ENCODE measurements at places on chromosomes 2 and 18.

DNA sequence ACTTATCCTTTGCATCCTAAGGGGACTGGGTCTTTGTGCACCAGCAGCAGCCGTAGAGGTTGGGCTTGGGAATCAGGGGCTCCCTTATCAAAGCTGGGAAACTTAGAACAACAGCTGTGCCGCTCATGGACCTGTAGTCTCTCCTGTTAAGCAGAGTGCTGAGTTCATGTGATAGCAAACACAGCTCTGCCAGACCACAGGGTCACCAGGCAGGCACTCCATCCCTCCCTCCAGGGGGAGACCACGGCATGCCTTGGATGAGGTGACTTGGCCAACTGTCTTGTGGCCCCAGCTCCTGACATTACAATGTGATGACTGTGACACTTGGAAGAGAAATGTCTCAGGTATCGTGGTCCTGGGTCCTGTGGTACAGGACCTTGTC, 60.0 kb downstream of the DGKD start:
- DNase-seq: no peak

GRCh38 chr18:77091366-77091765, 41.2 kb downstream of the MBP start:
- DNase-seq: no peak

GRCh38 chr18:2893056-2893455, 46.2 kb downstream of the EMILIN2 start:
- DNase-seq: no peak

- DNase-seq: peak; percentile 62
Observed at GRCh38 chr2:174846218-174846617, 81.9 kb upstream of the CHRNA1 start.

DNA sequence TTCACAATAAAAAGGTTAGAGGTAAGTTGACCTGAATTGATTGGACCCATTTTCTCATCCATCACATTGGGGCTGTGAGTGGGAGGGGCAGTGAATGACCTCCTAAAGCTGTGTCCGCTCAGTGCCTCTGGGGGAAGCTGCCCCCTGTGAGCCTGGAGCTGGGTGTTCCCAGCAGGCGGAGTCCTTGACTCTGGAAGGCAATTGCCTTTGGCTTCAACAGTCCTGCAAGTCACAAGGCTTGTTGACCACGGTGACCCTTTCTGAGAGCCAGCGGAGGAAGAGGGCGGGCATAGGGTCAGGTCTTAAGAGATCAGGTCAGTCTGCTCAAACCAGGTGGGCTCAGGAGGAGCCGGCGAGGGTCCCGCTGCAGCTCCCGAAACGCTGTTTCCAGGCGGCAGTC, 1.1 kb upstream of the CIDEA start:
- no peak for DNase-seq

GRCh38 chr2:2808551-2809058, 477.5 kb upstream of the MYT1L start:
- DNase-seq: no peak

GRCh38 chr2:195475336-195475735, 181.7 kb upstream of the SLC39A10 start:
- DNase-seq: no peak

GRCh38 chr18:36850527-36851201, 21.7 kb downstream of the KIAA1328 start:
- no peak for DNase-seq

DNA sequence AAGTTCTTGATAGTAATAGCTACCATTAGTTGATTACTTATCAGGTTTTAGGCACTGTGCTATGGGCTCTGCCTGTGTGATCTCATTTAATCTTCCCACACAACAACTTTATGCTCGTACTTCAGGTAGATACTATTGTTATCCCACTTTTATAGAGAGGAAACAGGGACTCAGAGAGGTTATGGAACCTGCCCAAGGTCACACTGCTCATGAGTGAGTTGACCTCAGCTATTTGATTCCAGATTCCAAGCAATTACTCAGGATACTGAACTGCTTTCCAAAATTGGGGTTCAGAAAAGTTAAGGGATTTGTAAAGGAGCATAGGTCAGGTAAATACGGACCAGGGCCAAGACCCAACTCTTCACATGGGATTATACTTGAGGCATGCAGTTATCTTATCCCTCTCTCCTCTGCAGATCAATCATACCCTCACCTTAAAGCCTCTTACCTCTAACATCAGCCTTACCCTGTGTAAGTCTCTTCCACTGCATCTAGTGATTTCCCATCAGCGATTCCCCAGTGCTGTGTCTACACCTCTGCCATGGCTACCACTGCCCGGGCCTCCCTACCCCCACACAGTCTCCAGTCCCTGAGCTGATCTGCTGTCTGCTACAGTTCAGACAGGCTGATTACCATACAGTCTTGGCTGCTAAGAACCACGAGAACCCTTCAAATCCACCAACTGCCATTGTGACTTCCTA, 74.4 kb downstream of the ANTXR1 start:
- no peak for DNase-seq

- no peak for DNase-seq
Observed at GRCh38 chr18:36499938-36500337, 202.4 kb downstream of the FHOD3 start.

- DNase-seq: no peak
Observed at GRCh38 chr2:204133476-204133875, 196.9 kb downstream of the ICOS start.

DNA sequence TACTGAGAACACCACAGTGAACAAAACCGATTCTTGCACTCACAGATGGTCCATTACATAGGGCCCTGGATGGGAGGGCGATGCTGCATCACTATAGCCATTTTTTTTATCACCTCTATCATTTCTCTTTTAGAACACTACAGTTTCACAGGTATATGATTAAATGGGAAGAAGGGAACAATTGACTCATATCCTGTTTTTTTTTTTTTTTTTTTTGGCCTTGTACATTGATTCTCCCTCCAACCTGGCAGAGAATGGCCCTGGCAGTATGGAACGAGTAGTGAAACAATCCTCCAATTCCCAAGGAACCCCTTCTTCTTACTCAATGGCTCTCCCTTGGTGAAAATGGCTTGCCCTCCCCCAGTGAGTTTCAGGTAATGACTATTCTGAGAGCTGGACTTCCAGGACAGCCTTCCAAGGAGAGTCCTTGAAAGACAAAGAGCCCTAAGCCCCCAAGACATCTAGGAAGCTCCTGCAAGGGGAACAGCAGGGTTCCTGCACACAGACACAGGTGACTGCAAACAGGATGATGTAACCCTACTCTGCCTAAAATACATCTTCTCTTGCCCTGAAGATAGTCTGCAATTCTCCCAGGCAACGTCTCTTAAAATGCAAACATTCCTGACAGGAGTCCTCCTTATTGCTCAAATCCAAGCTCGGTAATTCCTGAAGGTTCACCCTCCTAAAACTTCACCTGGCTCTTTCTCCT, 405.4 kb downstream of the SETBP1 start:
- no peak for DNase-seq

DNA sequence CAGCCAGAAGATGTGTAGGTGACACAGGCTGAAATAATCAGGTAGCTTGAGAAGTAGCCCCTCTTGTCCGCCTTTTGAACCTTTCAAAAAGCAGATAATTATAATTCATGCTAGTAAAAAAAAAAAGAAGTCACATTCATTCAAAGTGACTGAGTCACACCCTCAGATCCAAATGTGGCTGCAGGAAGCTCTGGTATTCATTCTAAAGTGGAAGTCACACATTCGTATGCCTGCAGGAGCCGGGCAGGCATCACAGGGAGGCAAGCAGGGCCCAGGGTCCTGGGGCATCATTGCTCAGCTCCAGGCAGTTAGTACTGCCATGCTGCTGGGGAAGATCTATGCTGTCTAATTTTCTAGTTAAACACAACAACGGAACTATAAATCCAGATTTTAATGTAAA, 21.7 kb upstream of the RAB11FIP5 start:
- no peak for DNase-seq

DNA sequence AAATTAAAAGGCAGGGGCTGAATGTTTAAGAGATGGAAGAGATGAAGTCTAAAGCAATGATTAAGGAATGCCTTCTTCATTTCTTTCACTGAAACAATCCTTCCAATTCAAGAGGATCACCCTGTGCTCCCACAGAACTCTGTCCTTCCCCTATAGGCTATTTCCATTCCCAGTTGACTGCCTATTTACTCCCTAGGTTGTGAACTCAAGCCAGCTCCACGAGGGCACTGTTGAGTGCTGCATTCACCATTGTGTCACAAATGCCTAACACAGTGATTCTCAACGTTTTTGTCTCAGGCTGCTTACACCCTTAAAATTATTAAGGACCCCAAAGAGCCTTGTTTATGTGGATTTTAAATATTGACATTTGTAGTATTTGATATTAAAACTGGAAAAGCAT, 112.4 kb downstream of the AOX1 start:
- DNase-seq: no peak

- no peak for DNase-seq
Observed at GRCh38 chr2:38298539-38298938, 78.5 kb downstream of the ATL2 start.

- no peak for DNase-seq
Observed at GRCh38 chr2:237752761-237753165, 45.8 kb upstream of the RBM44 start.

GRCh38 chr2:236968101-236968879, 117.4 kb upstream of the COPS8 start:
- no peak for DNase-seq

- DNase-seq: no peak
Observed at GRCh38 chr2:84701880-84702279, 179.0 kb downstream of the TRABD2A start.

DNA sequence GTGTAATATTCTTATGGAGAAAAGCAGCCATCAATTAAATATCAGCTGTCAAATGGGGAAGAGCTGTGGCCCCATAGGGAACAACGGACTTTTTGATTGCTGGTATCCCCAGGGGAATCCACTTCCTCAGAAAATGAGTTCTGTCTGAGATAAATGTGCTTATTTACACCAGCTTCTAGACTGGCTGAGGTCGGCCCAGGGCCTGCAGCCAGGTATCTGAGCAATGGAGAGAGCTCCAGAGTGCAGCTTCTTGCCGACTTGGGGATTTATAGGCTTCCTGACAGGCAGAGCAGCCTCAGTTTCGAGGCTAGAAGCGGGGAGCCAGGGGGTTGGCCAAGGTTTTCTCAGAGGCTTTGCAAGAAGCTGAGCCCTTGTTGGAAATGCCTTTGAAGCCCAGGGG, 67.2 kb downstream of the MCFD2 start:
- peak; percentile 21 for DNase-seq

GRCh38 chr2:170170281-170171040, 7.5 kb upstream of the MYO3B start:
- peak; percentile 83 for DNase-seq

- no peak for DNase-seq
Observed at GRCh38 chr18:40006634-40007033, 1948.4 kb upstream of the PIK3C3 start.

DNA sequence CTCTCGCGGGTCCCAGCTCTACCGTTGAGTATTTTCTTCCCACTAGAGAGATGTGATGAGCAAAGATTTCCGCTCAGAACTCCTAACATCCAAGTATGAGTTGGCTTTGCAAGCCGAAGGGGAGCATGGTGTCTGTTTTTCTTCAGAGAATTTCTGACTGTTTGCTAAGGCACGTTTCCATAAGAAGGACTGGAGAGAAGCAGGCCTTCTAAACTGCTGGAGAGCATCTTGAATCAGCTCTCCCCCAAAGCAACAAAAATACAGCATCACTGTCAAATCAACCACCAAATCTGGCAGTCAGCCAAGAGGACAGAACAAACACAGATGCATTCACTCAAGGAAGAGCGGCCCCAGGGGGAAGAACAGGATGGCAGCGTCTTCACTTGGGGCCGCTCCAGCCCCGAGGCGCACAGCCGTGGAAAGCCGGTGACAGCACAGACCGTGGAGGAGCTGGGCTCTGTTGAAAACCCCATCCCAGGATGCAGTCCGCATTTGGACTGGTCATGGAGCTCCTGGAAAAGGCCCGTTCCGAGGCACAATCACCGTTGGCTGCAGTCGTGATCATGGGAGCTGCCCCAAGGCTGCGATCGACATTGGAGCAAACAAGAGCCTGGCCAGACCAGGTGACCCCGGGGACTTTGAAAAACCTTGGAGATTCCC, 101.4 kb downstream of the NFATC1 start:
- DNase-seq: peak; percentile 75

DNA sequence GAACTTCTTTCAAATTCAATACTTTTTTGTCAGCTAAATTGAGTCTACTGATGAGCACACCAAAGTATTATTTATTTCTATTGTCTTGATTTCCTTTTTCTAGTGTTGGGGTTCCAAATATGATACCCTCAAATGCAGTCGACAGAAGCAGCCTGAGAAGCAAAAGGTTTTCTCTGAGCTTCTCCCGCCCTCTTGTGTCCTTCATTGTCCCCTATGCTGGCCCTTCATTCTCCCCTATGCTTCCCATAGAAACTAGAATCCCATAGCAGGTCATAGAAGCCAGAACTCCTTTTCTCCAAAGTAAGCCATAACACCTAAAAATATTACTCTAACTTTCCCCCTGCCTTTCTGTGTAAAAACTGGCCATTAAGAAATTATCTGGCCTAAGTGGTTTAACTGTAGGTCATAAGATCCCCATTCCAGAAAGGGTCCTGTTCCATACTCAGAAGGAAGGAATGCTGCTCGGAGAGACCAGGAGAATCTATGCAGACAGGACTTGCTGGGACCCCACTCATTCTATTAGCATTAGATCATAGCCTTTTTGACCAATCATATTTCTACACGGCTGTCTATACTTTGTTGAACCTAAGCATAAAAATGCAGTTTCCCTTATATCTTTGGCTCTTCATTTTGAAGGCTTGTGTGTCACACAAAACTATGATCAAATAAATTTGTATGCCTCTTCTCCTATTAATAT, 764.6 kb upstream of the PKDCC start:
- DNase-seq: no peak
